Epithelial cell of prostate (primary cell): ENCODE measurements at places on chromosomes 3 and 15.
A peak's percentile ranks its signal among the peaks of the same experiment; 100 is the strongest.

DNA sequence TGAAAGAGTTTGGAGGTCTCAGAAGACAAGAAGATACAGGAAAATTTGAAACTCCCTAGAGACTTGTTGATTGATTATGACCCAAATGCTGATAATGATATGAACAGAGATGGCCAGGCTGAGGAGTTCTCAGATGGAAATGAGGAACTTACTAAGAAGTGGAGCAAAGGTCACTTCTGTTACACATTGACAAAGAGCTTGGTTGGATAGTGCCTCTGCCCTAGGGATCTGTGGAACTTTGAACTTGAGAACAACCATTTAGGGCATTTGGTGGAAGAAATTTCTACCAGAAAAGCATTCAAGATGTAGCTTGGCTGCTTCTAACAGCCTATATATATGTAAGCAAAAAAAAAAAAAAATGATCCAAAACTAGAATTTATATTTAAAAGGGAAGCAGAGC, 48.9 kb upstream of the NAALADL2 start:
- no peak for DNase-seq

DNA sequence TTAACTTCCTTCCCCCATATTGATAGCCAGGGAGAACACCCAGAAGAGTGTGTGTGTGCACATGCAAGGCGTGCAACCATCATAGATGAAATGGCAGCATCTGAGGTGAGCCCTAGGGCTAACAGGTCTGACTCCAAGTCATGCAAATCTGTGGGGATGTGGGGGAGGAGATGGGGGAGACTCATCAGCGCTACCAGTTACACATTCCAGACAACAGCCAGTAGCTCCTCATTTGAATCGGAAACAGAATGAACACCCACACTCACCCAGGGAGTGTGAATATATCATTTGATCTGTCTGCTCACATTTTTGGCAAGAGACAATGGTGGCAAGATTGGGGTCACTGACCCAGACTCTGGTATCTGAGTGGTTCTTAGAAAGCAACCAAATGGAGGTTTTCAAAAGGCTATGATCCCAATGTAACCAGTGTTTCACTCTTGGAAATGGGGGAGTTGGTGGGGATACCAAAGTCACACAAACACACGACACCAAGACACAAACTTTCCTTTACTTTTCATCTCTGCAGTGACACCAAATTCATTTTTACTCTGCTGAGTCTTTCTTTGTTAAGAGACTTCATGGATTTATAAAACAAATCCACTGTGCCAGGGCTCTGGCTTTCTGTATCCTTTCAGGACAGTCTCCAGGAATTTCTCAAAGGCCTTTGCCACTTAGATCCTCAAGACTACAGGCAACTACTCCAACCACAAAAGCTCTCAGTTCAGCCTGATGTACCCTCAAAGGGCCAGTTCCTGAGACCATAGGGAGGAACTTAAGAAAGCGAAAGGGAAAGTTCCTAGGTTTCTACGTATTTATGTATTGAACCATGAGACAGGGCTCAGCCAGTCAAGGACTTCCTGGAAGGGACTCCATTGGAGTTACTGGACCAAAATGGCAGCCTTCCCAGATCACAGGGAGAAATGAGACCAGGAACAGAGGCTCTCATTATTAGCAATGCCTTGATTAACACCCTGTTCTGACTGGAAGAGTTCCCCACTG, 2.2 kb downstream of the CDCP1 start:
- no peak for DNase-seq

GRCh38 chr3:157618075-157618760, 115.0 kb upstream of the VEPH1 start:
- DNase-seq: peak; percentile 31

- DNase-seq: peak; percentile 54
Observed at GRCh38 chr3:131903988-131904415, 130.8 kb downstream of the CPNE4 start.

DNA sequence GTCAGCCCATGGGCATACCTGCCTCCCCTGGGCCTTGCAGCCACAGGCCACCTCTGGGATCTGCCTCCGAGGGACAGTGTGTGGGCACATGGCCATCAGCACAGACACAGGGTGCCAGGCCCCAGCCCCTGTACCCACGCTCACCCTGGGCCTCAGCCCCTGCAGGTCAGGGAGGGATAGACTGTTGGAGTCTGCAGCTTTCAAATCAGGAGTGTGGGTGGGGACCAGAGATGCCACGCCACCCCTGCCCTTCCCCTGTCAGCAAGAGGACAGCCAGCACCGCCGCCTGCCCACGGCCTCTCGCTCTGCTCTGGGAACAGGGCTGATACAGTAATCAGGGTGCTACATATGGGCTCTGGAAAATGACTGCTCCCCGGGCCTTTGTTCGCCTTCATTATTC, 72.7 kb downstream of the DNAJB8 start:
- DNase-seq: no peak

- no peak for DNase-seq
Observed at GRCh38 chr3:81483046-81483445, 278.4 kb downstream of the GBE1 start.

DNA sequence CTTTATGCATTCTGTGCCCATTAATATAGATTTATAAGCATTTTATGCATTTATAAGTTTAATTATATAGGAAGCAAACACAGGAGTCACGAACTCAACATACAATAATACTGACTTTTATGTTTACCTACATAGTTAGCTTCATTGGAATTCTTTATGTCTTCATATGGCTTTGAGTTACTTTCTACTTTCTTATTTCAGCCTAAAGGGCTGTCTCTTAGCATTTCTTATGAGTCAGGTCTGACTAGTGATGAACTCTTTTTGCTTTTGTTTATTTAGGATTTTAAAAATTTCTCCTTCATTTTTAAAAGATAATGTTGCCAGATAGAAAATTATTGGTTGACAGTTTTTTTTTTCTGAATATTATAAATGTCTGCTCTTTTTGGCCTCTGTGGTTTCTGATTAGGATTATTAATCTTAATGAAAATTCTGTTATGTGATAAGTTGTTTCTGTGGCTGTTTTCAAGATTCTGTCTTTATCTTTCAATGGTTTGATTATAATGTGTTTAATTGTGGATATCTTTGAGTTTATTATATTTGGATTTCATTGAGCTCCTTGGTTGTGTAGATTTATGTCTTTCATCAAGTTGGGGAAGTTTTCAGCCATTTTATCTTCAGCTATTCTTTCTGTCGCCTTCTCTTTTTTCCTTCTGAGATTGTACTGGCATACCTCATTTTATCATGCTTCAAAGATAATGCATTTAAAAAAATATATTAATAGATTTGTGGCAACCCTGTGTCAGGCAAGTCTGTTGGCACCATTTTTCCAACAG, 54.3 kb downstream of the ATP2C1 start:
- no peak for DNase-seq

DNA sequence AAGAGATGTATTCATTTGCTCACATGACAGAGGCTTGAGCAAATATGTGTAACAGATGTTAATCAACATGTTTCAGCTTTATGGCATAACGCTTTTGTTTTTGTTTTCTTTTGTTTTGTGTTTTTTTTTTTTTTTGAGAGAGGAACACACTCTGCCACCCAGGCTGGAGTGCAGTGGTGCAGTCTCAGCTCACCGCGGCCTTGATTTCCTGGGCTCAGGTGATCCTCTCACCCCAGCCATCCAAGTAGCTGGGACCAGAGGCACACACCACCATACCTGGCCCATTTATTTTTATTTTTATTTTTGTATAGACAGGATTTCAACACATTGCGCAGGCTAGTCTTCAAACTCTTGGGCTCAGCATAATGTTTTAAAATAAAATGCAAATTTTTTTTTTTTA, 1504.4 kb upstream of the CADM2 start:
- no peak for DNase-seq

DNA sequence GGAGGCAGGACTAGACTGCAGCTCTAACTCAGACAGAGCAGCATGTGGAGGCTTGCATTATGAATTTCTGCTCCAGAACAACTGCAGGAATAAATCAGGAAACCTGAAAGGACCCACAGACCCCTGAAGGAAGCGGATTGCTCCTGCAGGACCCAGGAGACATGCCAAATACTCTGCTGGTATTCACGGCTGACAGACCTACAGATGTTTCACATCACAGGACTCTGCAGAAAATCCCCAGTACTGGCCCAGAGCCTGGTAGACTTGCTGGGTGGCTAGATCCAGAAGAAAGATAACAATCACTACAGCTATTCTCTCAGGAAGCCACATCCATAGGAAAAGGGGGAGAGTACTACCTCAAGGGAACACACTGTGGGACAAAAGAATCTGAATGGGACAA, 942.1 kb downstream of the AGBL1 start:
- no peak for DNase-seq

DNA sequence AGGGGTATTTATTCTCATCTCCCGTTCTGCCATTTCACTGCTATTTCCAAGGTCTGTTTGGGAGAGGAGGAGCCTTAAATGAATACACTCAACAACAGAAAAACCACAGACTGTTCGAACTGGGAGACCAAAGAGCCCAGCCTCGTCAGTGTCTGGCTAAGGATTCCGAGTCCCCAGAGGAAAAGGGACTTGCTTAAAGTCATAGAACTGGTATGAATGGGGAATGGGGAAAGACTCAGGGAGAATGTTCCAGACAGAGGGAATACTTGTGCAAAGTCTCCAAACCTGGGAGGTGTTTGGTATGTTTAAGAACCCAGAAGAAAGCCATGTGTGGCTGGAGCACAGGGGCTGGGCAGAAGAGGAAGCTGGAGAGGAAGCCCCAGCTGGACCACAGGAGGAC, 46.9 kb downstream of the FAM43A start:
- DNase-seq: no peak

- no peak for DNase-seq
Observed at GRCh38 chr3:27797773-27798172, 75.7 kb upstream of the EOMES start.

DNA sequence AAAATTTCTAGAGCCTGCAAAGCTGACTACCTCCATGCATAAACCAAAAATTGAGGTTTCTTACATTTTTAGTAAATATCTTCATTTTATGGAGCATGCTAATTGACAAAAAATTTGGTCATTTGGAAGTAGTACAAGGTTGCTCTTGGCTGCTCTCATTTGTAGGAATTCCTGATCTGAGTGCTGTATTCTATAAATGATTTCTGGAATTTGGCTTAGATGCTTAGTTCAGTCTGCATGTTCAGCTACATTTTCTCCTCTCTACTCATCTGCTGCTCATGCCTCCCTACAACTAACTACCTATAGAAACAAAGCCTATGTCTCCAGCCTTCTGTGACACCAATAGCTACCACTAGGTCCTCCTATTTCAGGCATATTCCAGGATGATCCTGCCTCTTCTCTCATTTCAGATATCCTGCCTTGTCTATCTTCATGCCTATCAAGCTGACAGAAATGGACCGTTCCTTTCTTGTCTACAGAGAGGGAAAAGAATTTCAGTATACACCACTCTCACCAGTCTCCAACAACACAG, 901.1 kb downstream of the TBL1XR1 start:
- DNase-seq: no peak

- no peak for DNase-seq
Observed at GRCh38 chr15:39140060-39140604, 440.7 kb upstream of the THBS1 start.

- no peak for DNase-seq
Observed at GRCh38 chr3:97636465-97636864, 128.1 kb upstream of the ARL6 start.

GRCh38 chr3:42706721-42707619, 4.4 kb upstream of the HHATL start:
- DNase-seq: no peak

- DNase-seq: no peak
Observed at GRCh38 chr15:48914717-48915116, 36.8 kb downstream of the EID1 start.
